CD4-positive, alpha-beta T cell treated with Interleukin-15 for 4 hours (primary cell): ENCODE measurements at places on chromosomes 7 and 10.

GRCh38 chr10:100507357-100507732 is 12.3 kb downstream of the SEC31B start:
- DNase-seq, result no peak

GRCh38 chr10:59847326-59847725 is 59.0 kb downstream of the CCDC6 start:
- DNase-seq, result no peak

DNA sequence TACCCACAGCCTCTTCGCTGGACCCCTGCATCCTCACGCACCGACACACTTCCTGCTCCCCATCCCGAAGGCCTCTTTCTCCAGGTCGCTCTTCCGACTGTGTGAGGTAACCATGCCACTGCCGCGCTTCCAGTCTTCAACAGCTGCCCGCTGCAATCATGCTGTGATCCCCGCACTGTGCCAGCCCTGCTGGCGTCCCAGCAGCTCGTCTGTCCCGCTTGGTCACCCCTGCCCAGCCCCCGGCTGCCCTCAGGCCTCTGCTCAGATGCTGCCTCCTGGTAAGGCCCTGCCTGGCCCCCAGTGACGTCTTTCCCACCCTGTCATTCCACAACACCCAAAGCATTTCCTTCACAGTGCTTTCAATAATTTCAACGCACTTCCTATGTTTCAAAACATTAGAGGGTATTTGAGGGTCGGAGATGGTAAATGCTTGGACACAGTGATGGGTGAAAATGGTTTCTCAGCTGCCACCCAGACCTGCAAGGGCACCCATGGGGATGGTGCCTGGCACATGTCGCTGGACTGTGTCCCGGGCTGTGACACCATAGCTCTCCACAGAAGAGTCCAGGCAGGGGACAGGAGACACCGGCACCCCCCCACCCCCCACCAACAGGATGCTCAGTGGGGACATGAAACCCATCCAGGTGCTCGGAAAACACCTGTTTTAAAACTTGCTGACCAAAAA is 125.2 kb downstream of the MAD1L1 start:
- no peak for DNase-seq

- no peak for DNase-seq
Observed at GRCh38 chr10:80542053-80542452, 4.4 kb downstream of the SH2D4B start.

- no peak for DNase-seq
Observed at GRCh38 chr7:108404509-108405420, 51.5 kb downstream of the NRCAM start.

GRCh38 chr7:86926732-86927131 is 132.7 kb downstream of the ELAPOR2 start:
- DNase-seq, result peak; percentile 39

- DNase-seq, result no peak
Observed at GRCh38 chr7:13879994-13880686, 109.3 kb downstream of the ETV1 start.

DNA sequence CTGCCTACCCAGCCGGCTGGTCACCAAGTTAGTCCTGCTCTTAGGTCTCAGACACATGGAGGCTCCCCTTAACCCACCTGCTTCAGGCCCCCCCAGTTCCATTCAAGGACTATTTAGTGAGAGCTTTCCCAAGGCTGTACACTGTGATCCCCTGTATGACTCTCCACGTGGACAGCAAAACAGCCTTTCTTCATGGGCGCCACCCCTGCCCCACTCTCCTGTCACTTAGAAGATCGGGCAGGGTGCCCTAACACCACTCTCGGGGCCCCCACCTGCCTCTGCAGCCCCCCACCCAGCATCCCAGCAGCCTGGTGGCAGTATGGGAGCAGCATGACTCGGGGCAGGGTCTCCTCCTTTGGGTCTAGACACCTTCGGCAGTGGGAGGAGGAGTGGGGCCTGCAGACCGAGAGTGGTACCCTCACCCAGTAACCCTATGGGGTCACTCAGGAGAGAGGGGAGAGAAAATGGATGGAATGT is 116.6 kb downstream of the PTPN20 start:
- DNase-seq, result no peak

- DNase-seq, result no peak
Observed at GRCh38 chr10:123146013-123146893, 1.7 kb upstream of the HMX2 start.

GRCh38 chr10:108424656-108425055 is 1260.2 kb upstream of the SORCS1 start:
- DNase-seq, result no peak

DNA sequence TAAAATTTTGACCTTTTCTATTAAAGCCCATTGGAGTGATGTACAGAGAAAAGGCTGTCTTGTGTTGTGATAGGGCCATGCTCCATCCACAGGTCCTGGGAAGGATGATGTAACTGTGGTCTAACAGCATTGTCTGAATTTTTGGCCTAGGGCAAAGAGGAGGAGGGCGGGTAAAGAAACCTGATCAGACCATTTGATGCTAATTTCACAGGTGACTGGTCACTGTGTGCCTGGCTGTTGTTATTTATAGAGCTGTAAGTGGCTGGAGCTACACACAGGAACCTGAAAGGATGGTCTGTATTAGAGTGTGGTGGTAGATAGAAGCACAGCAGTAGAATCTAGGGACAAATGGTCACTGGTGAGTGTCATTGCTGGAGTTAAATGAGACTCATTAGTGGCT is 182.1 kb downstream of the AUTS2 start:
- DNase-seq, result no peak

GRCh38 chr10:103203466-103203865 is 10.4 kb upstream of the NT5C2 start:
- no peak for DNase-seq

GRCh38 chr7:151244196-151244840 is 4.2 kb downstream of the SMARCD3 start:
- DNase-seq, result peak; percentile 66

- DNase-seq, result no peak
Observed at GRCh38 chr7:53500076-53500475, 464.6 kb downstream of the POM121L12 start.

DNA sequence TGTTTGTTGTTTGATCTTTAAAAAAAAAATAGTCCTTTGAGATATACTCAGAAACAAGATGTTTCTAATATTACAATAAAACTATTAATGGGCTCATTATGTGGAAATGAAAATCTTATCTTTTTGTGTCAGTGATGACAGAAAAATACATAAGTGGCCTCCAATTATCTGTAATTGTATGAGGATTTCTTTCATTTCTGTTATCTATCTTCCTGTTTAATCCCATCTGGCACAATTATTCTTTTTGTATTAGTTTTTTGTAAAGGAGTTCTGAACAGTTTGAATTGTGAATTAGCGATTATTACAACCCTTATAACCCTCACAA is 270.8 kb downstream of the BBS9 start:
- no peak for DNase-seq

- no peak for DNase-seq
Observed at GRCh38 chr10:69861251-69862240, 59.8 kb downstream of the COL13A1 start.
